Aorta (tissue), 5 donors: ENCODE measurements at places on chromosomes 7 and 10. TPM values are rescaled to one million over a fixed set of nuclear protein-coding genes. Genes with fewer than 3 reads are reported as not detected.
A peak's percentile ranks its signal among the peaks of the same experiment; 100 is the strongest.

The SLC26A5 gene
- total RNA-seq, result 0.78 TPM

The FOXK1 gene
- total RNA-seq, result 47.5 TPM

The BAG3 gene
- total RNA-seq, result 65.8 TPM

The KCP gene
- total RNA-seq, result 2.1 TPM

The SPDYE16 gene
- 0.16 TPM for total RNA-seq

The VWDE gene
- total RNA-seq, result 0.21 TPM

The TNS3 gene
- 117 TPM for total RNA-seq

The UPP1 gene
- total RNA-seq, result 30.4 TPM

The CCDC3 gene
- total RNA-seq, result 119 TPM

DNA sequence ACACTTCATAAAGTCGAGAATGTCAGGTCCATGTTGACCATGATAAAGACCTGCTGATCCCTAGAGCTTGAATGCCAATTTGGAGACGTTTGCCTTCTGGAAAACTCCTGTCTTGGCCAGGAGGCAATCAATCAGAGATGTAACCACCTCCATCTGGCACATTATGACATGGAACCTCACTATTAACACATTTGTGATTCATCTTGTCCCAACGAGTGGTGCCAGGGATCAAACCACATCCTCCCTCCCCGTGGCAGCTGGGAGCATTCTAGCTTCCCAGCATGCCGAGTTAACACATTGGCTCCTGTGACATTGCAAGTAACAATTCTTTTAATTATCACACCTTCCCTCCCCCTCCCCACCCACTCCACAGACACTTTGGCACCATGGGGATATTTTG lies 84.0 kb upstream of the PPP1R17 start:
- no peak for DNase-seq

DNA sequence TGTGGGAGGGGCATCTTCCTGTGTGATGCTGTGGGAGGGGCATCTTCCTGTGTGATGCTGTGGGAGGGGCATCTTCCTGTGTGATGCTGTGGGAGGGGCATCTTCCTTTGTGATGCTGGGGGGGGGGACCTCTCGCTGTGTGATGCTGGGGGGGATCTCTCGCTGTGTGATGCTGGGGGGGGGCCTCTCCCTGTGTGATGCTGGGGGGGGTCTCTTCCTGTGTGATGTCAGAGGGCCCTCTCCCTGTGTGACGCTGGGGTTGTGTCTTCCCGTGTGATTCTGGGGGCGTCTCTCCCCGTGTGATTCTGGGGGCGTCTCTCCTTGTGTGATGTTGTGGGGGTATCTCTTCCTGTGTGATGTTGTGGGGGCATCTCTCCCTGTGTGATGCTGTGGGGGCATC lies 27.9 kb upstream of the DPYSL4 start:
- DNase-seq, result peak; percentile 18

DNA sequence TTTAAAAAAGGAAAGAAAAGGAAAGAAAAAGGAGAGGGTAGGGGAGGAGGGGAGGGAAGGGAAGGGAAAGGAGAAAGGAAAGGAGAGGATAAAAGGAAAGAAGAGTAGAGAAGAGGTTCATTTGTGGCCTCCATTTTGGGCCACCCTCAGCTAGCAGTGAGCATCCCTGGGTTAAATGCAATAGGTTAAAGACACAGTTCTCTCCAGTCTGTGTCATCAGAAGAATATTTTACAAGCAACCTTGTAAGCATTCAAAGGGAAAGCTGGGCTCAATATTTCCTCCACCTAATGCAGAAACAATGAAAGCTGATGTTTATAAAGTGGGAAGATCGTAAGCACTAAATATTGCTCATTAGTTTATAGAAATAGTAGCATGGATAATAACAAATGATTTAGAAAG lies 219.1 kb upstream of the PITRM1 start:
- no peak for DNase-seq

GRCh38 chr10:31069411-31069810 lies 37.7 kb upstream of the ZNF438 start:
- DNase-seq, result no peak

DNA sequence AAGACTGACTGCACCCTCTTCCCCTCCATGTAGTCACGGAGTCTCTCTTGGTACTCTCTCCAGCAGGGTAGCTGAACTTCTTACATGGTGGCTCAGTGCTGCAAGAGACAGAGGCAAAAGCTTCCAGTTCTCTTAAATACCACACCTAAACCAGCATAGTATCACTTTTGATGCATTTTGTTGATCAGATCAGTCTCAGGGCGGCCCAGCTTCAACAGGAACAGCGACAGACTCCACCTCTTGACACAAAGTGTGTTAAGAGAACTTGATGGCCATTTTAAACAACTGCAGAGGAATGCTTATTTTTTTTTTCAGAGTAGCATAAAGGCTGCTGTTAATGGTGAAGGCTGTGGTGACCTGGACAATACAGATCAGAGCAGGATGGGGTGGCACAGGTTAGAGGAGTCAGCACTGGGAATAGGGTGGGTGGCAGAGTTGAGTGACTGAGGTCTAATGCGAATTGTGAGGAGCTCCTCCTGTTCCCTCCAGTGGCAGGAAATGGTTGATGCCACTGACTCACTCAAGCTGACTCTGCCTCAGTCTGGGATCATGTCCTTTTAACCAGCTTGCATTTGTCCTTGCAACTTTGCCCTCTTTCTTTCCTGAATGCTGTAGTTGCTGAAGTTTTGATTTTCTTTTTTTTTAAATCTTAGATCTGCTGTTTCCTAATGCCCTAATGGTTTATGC lies 17.3 kb downstream of the MGAM start:
- no peak for DNase-seq

DNA sequence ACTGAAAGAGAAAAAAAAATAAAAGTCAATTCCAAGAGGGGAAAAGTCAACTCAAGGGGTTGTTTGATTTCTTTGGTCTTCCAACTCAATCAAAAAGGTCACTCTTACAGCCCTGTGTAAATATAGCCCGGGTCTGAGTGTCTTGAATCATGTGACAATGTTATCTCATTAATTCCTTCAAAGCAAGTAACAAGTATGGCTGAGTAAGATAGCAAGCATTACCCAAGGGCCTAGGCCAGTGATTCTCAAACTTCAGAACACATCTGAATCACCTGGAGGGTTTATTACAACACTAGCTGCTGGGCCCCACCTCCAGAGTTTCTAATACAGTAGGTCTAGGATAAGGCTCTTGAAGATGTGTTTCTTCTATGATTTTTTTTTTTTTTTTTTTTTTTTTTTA lies 125.0 kb downstream of the PRLHR start:
- no peak for DNase-seq

- no peak for DNase-seq
These were observed 54.7 kb downstream of the ARHGAP22 start for GRCh38 chr10:48550071-48550691.

DNA sequence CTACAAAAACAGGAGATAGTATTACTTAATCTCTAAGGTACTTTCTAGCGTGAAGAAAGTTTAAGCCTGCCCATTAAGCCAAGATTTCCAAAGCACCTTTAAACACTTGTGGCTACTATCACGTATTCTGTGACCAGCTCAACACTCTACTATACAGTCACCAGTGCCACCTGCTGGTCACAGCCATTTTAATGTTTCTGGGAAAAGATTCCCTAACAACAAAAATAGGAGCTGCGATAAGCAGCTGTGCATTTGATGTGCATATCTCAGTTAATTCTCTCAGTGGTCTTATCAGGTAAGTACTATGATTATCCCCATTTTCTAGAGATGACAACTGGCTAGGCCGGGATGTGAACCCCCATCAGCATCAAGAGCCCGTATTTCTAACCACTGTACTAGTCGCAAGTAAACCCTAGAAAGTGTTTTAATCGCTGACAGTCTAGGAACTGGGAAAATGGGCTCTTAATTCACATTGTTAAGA lies 860 bp downstream of the SEC31B start:
- DNase-seq, result peak; percentile 67

- no peak for DNase-seq
These were observed 5.4 kb downstream of the RAB11FIP2 start for GRCh38 chr10:118041316-118041715.

DNA sequence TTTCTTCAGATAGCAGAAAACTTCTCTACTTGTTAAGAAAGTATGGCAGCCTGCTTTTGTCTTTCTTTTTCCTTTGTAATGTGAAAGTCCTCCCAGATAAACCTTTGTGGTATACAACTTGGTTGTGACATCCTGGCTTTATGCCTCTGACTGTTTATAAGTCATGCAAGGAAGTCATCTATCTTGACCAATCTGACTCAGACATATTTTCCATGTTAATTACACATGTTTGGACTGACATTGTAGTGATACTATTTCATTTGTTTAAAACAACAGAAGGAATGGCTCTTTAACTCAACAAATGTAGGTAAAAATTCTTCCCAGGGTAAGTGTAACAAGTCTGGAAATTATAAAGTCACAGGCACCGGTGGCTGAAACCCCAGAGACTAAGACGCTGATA lies 341.6 kb upstream of the MEOX2 start:
- DNase-seq, result no peak

DNA sequence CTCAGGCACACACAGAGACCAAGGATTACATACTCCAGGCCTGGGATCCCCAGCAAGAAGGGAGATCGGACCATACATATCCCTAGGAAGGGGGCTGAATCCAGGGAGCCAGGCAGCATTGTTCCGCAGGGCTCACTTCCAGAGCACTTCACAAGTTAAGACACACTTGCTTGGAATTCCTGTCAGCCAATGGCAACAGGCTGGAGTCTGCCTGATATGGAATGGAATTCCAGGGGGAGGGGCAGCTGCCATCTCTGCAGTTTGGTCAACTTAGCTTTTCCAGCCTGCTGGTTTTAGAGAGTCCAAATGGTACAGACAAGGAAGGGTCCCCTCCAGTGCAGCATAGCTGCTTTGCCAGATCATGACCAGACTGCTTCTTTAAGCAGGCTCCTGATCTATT lies 290.0 kb upstream of the GLI3 start:
- no peak for DNase-seq

DNA sequence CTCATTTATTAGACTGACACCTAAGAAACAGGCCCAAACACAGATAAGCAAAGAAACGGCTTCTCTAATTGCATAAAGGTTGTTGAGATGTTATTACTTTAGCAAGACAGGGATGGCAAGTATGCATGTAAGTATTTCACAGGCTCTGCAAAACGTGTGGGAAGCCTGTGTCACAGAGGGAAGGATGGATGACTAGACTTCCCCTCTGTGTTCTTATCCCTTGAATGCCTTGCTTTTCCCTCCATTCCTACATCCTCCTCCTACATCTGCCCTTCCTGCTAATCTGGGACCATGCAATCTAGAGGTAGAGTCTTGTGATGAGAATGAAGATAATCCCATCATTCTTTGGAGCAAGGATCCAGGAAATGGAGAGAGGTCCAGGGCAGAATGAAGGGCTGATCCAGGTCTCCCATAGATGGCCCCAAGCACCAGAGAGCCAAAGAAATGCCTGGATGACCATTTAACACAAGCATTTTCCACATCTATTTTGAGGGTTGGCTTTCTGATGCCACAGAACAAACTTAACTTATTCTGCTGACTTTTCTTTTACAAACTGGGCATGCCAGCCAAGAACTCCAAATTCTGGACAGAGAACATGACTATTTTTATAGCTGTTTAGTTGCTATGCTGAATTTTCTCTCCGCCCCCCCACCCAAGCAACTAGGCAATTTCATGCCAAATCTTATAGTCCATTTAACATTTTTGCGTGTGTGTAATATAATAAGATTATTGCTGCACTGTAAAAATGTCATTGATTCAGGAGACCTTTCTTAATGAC lies 48.1 kb downstream of the NRP1 start:
- DNase-seq, result no peak

GRCh38 chr7:32515890-32516550 lies 20.7 kb downstream of the AVL9 start:
- DNase-seq, result no peak

- DNase-seq, result no peak
These were observed 379.1 kb upstream of the GALNT17 start for GRCh38 chr7:70752794-70753241.

DNA sequence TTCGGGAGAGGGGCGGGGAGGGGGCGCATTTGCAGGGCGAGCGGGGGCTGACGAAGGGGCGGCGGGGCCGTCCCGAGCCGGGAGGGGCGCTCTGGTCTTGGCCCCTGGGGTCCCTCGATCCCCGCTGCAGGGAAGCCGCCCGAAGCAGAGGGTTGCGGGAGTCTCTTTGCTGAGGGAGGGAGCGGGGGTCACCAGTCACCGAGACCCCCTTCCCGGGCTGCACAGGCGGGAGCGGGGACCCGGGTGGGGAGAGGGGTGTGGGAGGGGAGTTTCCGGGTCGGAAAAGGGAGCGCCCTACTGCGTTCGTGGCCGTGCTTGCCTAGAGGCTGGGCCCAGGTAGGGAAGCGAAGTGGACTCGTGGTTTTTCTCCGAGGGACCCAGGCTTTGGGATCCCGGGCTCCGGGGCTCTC lies 422 bp downstream of the AP1S1 start:
- DNase-seq, result peak; percentile 79

DNA sequence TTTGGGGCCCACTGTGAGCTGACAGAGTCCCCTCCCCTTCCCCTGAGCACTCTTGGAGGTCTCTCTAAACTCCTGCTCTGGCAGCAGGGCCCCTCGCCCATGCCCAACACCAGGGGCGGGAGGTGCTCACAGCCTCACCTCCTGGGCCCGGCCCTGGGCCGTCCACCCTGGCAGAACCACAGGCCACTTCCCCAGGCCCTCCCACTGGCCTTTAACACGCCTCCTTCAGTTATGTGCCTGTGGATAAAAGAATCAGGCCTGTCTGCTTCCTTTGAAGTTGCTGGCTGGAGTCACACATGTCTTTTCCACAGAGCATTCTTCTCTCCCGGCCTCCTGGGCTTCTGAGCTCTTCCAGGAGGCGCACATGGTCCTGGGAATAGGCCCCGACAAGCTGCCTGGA lies 10.2 kb downstream of the MYL10 start:
- DNase-seq, result no peak

- no peak for DNase-seq
These were observed 76.5 kb downstream of the TNS3 start for GRCh38 chr7:47505312-47506007.

DNA sequence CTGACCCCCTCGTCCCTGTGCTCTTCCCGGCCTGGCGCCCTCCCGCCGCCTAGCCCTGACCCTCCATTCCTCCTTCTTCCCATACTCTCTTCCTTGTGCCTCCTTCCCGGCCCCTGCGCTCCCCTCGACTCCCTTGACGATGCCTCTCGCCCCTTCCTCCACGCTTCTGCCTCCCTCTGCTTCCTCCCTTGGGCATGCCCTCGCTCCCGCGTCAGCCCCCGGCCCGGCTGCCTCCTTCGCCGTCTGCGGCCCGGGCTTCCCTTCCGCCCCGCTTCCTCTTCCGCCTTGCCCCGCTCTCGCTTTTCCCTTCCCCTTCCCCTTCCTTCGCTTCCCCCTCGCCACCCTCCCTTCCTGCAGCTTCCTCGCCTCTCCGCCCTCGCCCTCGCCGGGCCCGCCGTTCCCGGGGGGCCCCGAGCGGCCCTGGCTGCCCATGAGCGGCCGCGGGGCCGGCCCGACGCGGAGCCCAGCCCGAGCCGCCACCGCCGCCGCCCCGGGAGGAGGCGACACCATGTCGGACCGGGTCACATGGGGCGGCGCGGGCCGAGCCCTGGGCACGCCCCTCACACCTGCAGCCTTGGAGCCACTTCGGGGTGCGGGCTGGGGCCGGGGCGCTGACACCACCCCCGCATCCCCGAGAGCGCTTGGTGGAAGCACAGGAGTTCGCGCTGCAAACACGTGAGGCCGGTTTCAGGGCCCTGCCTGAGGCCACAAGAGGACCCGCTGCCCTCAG lies at the start of gene FBXW4:
TSS of gene FBXW4 (minus strand) at position 497 of the 730 bp plus-strand sequence. CDS start at position 432, 65 bp downstream.
- peak; percentile 86 for DNase-seq

- DNase-seq, result no peak
These were observed 295.6 kb downstream of the PTPRN2 start for GRCh38 chr7:158291998-158292397.

GRCh38 chr10:50832171-50832751 lies 53.2 kb downstream of the A1CF start:
- no peak for DNase-seq
